Osteocyte (in vitro differentiated cells): ENCODE measurements at places on chromosomes 5 and 9. TPM values are rescaled to one million over a fixed set of nuclear protein-coding genes. Genes with fewer than 3 reads are reported as not detected.

Gene OR1J2
- not detected in 2 replicates for total RNA-seq

Gene HARS2
- 27.2 and 28.8 TPM in 2 replicates for total RNA-seq

DNA sequence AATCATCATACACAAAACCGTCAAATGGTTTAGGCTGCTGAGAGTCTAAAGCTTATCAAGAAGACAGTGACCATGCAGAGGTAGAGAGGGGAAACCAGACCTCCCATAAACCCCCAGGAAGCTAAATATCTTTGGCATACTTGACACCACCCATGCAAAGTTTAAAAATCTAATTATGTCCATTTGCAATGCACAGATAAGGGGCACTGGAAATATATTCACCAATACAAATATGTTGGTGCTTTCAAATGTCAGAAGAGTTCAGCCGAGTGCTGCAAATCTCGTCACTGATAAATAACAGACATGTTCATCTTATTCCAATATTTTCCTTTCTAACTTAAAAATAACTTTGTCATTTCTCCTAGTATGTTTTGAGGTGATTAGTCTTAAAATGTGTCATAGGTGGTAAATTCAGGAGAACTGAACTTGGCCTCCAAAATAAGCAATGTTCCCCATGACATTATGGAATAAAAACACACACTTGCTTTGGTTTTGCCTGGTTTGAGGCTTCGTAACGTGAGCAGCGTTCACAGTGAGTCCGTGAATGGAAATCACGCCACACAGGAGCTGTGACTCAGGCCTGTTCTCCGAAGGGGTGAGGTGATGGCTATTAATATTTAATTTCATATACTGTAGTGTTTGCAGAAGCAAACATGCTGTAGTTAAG, 182.2 kb downstream of the AOPEP start:
- peak overlapping the region; percentile 88 for H3K27ac ChIP-seq
- DNase-seq = peak; percentile 38
- peak overlapping the region; percentile 18 for H3K4me3 ChIP-seq

DNA sequence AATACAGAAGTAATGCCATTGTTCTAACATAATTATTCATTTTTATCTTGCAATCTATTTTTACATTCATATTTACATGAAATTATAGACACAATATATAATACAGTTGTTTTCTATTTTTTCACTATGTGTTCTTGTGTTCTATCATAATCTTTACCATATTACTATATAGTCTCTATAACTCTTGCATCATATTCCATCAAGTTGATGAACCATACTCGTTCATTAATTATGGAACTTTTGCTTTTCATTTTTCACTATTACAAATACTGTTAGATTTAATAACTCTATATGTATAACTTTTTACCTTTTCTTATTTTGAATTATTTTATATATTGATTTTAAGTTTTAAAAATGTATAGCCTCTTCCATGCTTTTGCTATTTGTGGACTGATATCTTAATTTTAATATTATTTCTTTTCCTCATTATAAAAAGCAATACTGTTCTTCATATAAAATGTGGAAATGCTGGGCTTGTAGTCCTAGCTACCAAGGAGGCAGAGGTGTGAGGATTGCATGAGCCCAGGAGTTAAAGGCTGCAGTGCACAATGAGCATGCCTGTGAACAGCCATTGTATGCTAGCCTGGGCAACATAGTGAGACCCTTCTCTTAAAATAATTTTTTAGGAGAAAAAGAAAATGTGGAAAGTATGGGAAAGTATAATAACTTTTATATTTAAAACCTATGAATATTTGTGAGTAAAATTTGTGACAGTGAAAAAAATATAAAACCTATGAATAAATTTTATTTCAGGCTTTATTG, 65.5 kb downstream of the ANKHD1 start:
- peaks cover 20% of the 10 kb centered on the region for H3K36me3 ChIP-seq
- H3K4me3 ChIP-seq = no peak overlapping the region
- H3K27me3 ChIP-seq = no peaks in the 10 kb centered on the region
- H3K4me1 ChIP-seq = no peaks in the 10 kb centered on the region
- no peak for DNase-seq

Gene GABRP
- not detected in 2 replicates for total RNA-seq

- no peak overlapping the region for H3K27ac ChIP-seq
- no peak for DNase-seq
- H3K4me1 ChIP-seq = no peaks in the 10 kb centered on the region
- H3K36me3 ChIP-seq = peaks cover 53% of the 10 kb centered on the region
- no peaks in the 10 kb centered on the region for H3K27me3 ChIP-seq
These were observed 43.4 kb downstream of the NADK2 start for GRCh38 chr5:36198281-36198680.

DNA sequence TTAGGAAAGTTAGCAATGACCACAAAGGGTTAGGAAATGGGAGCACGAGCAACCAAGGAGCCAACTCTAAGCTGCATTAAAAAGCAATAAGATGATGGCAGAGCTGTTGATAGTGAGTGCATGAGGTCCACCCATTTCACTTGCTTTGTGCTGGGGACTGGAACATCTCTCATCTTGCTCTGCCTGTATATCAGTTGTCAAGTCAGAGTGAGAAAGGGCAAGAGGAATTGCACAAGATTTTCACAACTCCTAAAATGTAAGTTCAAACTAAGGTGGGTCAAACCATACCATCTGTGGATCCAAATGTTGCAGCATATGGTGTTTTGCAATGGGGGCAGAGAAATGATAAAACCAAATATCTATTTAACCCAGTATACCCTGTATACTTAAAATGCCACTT, 2.8 kb upstream of the ESM1 start:
- H3K27me3 ChIP-seq = peaks cover 9% of the 10 kb centered on the region
- H3K4me1 ChIP-seq = peaks cover 32% of the 10 kb centered on the region
- no peak overlapping the region for H3K4me3 ChIP-seq
